ENCODE measurements at places on chromosomes 6 and 20.

- no peak for DNase-seq
These were observed 459.9 kb upstream of the MARCKS start for GRCh38 chr6:113397236-113397635.

DNA sequence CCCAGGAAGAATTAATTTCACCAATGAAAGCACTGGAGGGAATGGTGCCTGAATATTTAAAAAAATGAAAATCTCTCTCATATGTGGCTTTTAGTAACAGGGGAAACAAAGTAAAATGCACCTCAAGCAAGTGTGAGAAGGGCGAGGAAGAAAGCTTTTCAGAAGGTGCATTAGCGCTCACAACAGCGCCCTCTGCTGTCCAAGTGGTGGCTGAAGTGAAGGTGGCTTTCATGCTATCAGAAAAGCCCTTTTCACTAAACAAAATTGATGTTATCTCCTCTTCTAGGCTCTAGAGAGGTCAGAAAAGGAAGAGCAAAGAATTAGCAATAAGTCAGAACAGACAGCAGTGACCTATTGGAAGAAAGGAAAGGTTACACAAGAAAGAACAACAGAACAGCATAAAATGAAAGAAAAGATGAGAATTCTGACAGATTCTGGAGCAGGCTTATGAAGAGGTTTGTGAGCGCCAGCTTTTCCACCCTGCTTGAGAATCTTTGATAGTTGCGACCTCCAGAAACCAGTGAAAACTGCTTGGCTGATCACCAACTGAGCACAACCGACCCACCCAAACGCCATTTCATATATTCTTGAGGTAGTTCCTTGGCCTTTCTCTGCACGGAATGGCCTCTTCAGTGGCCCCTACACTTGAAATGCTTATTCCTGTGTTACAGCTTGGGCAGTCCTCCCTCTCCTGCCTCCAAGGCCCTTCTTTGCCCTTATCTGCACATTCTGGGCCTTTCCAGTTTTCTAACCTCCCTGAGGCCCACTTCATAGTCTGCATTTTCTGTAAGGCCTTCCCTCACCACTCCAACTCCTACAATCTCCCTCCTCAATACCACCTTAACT, 45.3 kb downstream of the SMLR1 start:
- DNase-seq, result peak; percentile 89

DNA sequence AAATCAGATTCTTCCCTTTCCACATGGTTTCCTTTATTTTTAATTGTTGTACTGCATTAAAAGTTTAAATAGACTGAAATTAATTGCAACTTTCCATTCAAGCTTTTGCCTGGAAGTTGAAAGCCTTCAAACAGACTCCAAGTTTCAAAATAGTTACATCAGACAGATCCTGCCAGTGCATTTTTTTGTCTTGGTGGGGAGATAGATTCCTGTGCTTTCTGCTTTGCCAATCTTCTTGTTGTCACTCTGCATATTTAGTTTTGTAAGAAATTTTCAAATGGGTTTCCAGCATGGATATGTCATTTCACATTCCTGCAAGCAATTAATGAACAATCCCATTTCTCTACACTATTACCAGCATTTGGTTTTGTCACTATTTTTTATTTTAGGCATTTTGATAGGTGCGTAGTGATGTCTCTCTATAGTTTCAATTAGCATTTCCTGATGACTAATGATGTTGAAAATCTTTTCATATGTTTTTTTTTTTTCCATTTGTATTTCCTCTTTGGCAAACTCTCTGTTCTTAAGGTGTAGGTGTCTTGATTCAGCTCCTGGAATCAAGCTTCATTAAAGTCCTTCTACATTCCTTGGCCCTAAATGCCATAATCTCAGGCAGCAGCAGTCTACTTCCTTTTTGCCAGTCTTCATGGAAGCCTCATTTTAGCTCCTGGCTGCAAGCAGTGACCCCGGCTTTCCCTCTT, 40.5 kb downstream of the SCP2D1 start:
- DNase-seq, result no peak

DNA sequence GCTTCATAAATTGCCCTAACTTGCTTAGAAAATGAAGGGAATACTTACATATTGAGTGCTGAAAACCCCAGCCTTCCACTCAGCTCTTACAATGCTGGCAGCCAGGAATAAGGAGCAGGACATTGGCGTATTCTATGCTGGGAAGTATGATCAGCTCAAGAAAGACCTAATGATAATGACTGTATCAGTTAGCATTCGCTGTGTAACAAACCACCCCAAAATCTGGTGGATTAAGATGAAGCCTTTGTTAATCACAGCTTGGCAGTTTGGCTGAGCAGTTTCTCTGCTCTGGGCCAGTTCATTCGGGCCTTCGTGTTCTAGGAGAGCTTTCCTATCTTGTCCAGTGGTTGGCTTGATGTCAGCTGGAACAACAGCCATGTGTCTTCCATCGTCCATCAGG, 33.4 kb upstream of the TUBB2A start:
- no peak for DNase-seq

GRCh38 chr20:54345301-54345724, 130.1 kb upstream of the DOK5 start:
- no peak for DNase-seq

DNA sequence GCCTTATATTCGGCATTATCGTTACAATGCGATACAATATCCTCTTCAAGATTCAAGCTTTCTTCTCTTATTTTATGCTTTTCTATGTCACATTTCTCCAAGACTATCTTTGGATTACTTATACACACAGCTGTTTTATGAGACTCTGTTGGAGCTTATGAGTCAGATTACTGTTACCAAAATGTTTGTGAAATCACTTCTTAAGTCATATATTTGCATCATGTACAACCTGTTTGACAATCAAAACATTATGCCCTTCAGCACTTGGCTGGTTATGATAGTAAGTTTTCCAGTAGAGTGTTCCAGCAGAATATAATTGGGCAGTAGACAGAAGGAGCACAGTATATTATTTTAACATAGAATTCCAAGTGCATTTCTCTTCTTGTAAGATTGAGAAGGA, 35.2 kb downstream of the BMP6 start:
- no peak for DNase-seq

DNA sequence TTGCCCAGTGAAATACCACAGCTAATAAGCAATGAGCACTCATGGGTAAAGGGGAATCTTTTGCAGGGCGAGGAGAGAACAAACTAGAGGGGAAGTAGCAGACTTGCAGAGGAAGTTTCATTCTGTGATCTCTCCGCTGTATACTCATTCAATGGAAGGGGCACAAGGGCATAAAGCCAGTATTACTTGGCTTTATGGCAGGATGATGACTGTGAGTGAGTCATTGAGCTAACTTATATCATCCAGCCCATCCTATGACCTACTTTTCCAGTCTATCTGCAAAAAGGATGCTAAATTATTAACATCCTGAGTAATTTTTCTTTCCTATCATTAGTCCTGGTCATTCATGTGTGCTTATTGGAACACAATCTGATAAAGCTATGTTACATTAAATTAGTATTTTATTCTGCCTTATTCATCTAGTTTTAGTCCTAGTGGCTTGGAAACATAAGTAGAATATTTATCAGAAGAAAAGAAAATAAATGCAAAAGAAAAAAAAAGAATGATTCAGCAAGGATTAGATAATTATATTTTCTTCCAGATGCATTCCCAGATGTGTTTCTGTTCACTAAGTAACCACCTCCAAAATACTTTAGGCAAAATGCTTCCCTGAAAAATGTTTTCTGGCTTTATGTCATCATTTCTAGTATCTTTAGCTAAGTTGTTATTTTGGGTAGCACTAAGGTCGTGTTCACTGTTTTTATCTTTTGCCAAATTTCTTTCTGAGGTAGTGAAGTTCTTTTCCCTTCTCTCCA, 471.7 kb downstream of the CDKAL1 start:
- no peak for DNase-seq

DNA sequence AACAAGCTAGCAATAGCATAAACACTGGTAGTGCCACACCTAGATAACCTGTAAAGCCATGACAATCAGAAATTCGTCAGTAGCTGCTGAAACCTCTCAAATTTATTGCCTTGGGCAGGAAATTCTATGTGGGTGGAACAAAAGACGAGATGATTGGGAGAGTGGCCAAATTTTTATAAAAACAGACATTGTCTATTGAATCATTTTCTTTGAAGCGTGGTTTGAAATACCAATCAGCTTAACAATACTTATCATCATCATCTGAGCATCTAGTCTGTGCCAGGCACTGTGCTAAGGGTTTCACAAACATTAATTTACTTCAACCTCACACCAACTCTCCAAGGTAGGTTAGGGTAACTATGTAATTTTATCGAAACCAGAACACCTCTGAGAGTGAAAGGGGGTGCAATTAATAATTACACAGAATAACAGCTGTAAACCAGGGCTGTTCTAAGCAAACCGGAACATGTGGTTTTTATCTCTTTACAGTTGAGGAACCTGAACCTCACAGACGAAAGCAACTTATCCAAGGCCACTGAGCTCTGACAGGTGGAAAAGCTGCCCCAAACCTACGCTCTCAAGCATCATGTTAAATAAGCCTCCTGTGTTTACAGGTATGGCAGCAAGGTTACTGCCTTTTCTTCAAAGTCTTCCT, 43.4 kb downstream of the NHSL1 start:
- no peak for DNase-seq

GRCh38 chr6:156131221-156131903, 645.8 kb upstream of the ARID1B start:
- DNase-seq, result no peak

DNA sequence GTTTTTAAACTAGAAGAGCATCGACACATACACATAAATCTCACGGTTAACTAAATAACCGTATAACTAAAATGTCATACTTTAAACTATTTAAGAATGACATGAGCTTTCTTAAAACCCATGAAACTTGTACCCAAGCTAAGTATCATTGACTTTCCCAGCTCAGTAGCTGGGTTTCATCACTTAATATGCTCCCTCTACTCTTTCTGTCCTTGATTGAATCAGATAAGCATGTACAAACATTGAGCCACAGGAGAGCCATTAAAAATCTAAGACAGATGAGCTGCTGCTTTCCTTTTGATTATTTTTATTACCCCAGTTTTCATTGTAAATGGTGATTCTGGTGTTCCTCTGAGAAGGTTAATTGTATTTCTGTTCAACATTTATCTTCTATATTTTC, 115.8 kb downstream of the FOXO3 start:
- DNase-seq, result no peak

DNA sequence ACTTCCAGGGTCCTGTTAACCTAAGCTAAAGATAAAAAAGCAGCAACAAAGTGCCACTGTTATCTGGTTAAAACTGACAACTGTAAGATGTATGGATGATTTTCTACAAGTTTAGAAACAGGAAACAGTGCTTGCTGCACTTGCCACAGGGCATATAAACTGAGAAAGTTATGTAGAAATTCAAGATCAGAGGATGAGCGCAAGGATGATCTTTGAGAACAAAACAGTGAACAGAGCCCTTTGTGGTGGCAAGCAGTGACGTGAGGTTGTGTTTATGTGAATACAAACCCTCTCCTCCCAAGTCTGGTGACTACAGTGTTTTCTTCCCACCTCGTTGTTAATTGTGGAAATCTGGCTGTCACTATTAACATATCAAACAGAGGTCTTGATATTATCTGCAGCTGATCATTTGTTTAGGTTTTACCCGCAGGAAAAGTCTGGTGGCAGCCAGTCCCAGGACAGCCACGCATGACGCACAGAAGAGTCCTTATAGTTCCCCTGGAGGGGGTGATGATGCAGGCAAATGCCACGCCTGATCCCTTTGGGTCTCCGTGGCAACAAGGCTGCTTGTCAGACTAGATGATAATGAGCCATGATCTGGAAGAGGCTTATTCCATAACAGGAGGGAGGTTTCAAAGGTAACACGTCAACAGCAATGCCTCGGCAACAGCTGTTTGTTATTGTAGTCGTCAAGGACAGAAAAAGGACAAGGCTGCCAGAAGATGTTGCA, 43.1 kb upstream of the TNFAIP3 start:
- DNase-seq, result peak; percentile 66

DNA sequence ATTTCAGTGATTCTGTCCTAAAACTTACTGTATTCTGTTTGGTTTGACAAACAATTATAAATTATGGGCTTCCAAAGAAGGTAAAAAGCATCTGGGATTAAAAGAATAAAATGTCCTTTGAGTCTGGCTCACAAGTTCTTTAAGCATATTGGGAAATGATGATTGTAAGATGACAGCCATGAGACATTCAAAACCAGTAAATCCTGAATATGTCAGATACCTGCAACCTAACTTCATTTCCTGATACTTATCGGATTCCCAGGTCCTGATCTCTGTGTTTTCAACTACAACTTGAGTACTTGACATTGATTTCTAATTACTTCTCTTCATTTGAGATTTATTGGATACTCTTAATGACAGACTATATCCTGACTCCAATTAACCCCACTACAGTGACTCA, 446.6 kb downstream of the GRIK2 start:
- DNase-seq, result no peak

GRCh38 chr6:24909241-24910216, 26.2 kb downstream of the RIPOR2 start:
- DNase-seq, result no peak

DNA sequence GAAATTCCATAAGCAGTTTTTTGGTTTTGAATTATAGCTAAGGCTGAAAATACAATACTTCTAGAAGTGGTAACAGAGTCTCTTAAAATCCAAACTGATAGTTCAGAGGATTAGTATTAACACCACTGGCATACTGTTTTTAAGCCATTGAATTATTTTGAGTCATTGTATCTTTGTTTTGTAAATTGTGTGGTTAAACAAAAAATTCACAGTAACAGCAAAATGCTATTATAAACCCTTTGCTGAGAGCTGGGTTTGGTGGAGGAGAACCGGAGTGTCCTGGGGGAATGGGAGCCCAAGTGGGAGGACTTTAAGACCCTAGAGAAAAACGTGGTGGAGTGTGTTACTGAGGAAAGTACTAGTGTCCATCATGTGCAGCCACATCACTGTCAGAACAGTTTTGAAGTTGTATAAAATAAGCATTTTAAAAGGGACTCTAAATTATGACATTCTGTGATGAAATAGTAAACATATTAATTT, 125.1 kb downstream of the LRRC1 start:
- no peak for DNase-seq

DNA sequence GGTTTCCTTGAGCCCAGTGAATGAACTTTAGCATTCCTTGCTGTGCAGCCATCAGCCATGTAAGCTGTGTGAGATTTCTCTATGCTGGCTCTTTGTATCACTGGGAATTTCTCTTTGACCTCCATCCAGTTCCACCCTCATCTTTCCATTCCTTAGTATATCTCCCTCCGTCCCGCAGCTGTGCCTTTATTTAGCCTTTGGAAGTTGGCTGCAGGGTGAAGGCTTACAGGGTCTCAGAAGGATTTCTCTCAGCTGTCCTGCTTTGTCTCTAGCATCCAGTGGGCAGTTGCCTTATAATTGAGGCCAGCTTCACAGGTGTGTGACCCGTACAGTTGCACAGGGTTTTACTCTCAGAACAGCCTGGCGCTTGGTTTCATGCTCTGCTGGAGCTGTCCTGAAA, 144.3 kb downstream of the PXDC1 start:
- DNase-seq, result no peak

- DNase-seq, result no peak
These were observed 4.6 kb downstream of the IRF4 start for GRCh38 chr6:396126-396520.

DNA sequence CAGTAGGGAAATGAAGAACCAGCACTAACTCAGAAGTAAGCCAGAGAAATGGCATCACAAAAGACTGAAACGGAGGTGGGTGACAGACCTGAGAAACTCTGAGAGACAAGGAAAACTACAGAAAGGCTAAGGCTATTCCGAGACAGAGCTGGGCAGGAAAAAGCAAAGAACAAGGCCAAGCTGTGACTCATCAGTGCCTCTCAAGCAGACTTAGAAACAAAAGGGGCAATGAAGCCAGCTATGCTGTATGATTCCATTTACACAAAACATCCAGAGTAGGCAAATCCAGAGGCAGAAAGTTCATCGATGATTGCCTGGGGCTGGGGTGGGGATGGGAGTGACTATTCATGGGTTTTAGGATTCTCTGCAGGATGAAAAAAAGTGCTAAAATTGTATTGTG, 50.0 kb downstream of the SLC23A2 start:
- no peak for DNase-seq

GRCh38 chr20:31759836-31760518, 20.9 kb downstream of the TPX2 start:
- no peak for DNase-seq

Measured in left colon (tissue), 2 donors.